ENCODE measurements at places on chromosomes 1 and 21.

- DNase-seq, result no peak
Measured at GRCh38 chr1:151838222-151839081, 1.2 kb downstream of the C2CD4D start.

- no peak for DNase-seq
Measured at GRCh38 chr1:103283371-103283770, 175.0 kb upstream of the COL11A1 start.

DNA sequence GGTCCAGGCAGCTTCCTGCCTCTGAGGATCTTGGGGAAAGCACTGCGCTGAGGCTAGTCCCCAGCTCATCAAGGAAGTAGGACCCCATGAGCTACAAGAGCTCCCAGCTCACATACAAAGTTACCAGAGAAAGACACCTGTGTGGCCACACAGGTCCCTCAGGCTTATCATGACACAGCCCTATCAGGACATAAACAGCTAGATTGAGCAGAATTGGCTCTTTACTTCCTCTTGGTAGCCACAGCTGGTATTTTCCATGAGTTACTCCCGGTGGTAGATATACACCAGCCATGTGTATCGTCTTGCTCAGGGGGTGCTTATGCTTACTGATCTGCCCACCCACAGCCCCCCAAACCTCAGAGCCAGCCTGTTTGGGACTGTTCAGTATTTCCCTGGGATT is 1.2 kb downstream of the LENEP start:
- no peak for DNase-seq

DNA sequence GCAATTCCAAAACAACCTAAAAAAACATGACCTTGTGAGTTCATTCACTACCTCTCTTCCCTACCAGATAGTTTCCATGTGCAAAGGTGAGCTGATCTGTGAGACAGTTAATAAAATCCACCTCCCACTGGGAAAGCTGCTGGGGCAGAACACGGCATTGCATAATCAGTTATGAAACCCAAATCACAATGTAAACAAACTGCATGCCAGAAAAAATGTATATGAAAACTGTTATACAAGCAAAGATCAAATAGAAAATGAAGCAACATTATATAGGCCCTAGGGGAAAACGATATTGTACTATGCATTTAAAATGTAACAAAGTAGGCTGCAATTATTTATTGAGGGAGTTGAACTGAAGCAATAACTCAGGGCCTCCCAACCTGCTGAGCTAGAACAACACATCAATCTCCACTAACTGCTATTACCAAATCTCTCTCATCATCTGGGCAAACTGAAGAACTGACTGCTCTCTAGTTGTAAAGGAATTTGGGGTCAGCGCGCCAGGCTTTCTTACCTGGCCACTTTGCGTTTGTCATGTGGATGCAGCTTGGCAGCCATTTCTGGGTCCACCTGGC is 31.0 kb downstream of the TRIT1 start:
- no peak for DNase-seq

GRCh38 chr1:212943393-212943710 is 7.0 kb upstream of the VASH2 start:
- no peak for DNase-seq

GRCh38 chr1:14654554-14654953 is 56.1 kb downstream of the KAZN start:
- DNase-seq, result no peak

- DNase-seq, result no peak
Measured at GRCh38 chr21:27564684-27565301, 597.9 kb upstream of the ADAMTS5 start.

- DNase-seq, result no peak
Measured at GRCh38 chr21:31446226-31446855, 102.3 kb upstream of the TIAM1 start.

DNA sequence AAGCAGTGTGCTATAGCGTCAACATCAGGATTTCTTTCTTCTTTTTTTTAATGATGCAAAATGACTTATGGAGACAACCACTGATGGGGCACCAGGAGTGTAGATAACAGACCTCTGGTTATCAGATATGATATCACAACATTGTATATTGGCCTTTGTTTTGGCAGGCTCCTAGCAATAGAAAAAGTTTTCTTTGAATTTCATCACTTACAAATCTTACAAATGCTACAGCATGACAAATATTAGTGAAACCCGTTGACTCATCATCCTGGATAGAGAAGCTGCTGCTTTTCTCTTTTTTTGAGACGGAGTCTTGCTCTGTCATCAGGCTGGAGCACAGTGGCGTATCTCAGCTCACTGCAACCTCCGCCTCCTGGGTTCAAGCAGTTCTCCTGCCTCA is 92.9 kb downstream of the LTN1 start:
- no peak for DNase-seq

GRCh38 chr1:52613636-52614373 is 11.6 kb downstream of the GPX7 start:
- no peak for DNase-seq

DNA sequence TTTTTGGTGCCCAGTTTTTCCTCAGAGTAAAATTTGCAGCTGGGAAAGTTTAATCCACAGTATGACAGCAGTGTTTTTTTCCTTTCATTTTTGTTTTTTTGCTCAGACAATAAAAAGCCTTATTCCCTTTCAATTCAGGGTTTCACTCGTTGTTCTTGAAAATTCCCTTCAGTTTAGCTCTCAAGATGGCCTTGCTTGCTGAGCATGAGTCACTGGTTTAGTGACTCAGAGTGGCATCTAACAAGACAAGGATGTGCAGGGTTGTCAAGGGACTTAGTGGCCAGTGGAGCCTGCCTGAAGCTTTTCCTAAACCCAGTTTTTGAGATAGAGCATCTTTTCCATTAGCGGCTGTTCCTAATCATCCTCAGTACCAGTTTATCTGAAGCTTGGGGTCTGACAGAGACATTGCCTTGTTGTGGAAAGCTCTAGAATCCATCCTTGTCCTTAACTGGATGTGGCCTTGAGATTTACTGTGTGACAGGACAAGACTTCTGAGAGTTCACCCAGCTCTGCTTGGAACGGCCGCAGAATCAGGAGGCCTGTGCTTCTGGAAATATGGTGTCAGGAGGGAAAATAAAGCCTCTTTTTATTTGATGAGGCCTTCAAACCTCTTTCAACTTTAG is 48.4 kb upstream of the DNAJC6 start:
- no peak for DNase-seq

- no peak for DNase-seq
Measured at GRCh38 chr1:52669696-52670095, 28.5 kb downstream of the COA7 start.

DNA sequence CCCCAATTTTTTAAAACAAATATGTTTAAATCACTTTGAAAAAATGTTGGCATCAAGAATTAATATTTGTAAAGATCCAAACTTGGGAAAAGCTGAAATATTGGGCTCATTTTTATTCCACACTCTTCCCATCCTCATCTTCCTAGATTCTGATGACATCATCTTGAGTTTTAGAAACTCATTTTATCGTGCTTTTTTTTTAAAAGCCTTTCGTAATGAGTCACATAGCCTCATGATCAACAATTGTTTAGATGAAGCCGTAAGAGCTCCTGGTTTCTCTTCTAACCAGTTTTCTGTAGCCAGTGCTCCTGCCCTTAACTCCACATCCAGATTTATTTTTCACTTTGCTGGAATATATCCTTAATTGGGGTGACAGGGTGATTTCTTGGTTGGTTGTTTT is 78.6 kb downstream of the POFUT2 start:
- DNase-seq, result no peak

DNA sequence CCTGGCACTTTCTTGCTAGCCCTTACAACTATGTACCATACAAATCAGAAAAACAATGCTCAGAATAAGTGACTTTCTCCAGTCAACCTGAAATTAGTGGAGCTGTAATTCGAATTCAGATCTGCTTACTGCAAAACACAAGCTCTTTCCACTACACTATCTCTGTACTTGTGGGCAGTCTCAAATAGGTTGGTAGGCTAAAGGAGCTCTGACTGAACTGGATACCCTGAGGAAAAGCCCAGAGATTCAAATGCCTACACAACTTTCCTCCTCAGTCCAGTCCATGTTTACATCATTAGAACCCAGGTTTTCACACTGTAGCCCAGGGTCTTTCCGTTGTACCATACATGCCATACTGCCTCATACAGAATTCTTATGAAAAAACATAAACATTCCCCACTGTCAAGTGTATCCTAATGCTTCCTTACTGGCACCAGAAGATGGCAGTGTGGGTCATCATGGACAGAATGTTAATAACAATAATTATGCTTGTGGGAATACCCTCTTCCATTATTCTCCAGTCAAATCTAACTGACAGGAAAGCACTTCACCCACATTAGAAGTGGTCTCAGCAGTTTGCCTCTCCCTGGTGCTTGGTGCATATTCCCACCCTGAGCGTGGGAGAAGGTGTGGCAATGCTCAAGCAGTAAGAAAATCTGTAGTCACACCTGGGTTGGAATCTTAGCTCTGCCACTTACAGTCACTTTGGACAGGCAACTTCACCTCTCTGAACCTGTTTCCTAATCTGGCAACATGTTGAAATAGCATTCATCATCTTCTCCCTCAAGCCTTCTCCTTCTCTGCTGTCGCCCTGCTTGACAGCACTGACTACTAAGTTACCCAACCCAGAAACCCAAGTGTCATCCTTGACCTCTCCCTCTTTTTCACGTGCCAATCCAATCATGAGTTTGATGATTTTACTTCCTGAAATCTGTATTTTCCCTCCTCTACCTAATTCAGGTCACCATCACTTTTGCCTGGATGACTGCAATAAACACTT is 14.4 kb upstream of the ZFYVE9 start:
- no peak for DNase-seq
